ENCODE measurements at places on chromosomes 4 and X.

GRCh38 chr4:140109292-140109691 is 44.7 kb downstream of the MAML3 start:
- no peak for DNase-seq

DNA sequence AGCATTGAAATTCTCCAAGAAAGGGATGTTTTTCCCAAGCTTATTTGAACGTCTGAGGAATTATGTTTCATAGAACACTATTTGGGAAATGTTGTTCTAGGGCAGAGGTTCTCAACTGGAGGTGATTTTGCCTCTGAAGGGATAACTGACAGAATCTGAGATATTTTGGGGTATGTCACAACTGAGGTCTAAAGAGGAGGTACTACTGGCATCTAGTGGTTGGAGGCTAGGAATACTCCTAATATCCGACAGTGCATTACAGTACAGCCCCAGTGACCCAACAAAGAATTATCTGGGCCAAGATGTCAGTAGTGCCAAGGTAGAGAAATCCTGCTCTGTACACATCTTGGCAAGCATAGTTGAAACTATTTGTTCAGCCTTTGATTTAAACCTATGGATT is 6.4 kb downstream of the HSPA4L start:
- no peak for DNase-seq

- no peak for DNase-seq
These were observed 21.1 kb upstream of the MAP7D3 start for GRCh38 chrX:136272325-136272724.

GRCh38 chrX:104419211-104419610 is 146.8 kb upstream of the IL1RAPL2 start:
- DNase-seq: no peak

DNA sequence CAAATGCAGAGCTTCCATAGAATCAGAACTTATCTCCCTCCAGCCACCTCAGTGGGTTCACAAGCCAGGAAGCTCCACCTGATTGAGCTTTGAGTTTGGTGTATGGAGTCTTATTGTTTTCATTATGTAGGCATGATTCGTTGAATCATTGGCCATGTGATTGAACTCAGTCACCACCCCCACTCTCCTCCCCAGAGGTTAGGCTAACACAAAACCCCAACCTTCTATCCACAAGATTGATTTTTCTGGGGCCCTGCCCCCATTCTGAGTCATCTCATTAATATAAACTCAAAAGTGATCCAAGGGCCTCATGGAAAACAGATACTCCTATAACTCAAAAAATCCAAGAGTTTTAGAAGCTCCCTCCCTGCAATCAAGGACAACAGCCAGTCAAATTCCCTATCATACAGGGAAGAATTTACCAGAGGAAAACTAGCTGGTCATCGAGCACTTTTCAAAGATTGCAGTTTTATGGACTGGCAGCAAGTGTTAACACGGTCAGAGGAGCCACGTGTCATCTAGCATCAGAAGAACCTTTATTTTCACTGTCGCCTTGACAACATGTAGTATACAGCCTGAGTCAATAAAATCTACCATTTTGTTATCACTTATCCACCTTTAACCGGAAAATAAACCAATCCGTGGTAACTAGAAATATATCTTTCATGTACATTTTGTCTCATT is 35.9 kb upstream of the GUCY1B1 start:
- no peak for DNase-seq

DNA sequence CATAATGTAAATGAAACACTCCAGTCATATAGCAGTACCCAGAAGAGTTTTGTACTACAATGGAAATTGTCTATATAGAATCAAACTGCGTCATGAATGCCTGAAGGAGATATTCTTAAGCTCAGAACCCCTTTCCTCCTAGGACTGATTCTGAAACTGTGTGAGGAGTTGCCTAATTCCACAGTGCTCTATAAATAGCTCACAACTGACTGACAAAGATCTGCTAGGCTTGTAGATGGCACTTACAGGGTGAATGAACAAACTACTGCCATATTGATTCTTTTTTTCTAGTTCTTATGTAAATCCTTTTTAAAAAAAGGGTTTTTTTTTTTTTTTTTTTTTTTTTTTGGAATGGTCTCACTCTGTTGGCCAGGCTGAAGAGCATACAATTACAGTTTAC is 30.1 kb upstream of the UGT2B17 start:
- DNase-seq: no peak

DNA sequence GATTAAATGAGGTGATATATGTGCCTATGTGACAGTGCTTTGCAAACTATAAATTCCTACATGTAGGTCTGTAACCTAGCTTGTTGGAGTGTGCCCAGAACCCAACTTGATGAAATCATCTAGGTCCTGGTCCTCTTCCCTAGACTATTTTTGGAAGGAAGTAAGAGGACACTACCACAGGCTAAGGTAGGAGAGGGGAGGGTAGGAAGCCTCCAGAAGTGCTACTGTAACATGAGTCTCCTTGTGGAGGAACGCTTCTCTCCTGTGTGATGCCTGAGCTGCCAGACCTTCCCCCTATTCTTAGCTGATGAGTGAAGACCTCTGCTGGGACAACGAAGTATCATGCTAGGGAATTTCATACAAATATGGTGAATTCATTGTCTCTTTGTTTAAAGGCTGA is 41.8 kb upstream of the IL21 start:
- DNase-seq: no peak

DNA sequence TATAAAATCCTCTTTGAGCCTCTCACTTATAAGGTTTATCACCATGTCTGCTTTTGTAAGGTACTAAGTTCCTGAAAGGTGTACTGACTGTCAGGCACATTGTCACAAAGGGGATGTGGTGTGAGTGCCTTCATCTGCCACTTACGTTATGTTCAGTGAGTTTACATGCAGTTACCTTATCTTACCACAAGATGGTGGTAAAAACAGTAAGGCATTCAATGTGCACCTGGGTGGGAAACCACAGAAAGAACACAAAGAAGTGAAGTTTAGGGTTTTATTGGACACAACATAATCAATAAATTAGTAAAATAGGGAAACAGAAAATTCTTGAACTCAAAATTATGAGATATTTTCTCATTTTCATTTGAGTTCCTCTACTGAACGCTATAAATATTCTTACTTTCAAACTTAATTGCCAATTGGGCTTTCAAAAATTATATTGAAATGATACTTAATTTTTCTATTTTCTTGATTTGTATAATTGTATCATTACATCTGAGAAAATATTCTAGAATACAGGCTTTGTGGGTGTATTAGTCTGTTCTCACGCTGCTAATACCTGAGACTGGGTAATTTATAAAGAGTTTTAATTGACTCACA is 650.8 kb downstream of the PCDH7 start:
- DNase-seq: no peak

- no peak for DNase-seq
These were observed 38.9 kb upstream of the PHEX start for GRCh38 chrX:21993265-21993664.

DNA sequence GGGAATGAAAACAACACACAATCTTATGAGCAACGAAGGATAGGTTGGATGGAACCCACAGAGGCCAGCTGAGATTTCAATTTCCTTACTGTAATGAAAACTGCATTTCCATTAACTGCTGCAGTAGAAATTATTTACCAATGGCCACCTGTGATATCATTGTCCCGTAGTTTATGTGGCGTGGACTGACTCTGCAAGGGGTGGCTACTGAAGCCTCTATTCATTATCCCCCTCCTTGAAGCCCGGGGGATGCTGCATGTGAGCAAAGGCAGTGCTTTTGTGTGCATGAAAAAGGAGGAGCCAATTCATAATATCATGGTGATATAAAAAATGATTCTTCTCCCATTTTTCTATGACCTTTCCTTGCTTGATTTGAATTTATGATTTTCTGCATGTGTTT is 207.8 kb downstream of the PTTG2 start:
- DNase-seq: no peak

GRCh38 chr4:7451434-7451789 is 16.7 kb upstream of the PSAPL1 start:
- no peak for DNase-seq

DNA sequence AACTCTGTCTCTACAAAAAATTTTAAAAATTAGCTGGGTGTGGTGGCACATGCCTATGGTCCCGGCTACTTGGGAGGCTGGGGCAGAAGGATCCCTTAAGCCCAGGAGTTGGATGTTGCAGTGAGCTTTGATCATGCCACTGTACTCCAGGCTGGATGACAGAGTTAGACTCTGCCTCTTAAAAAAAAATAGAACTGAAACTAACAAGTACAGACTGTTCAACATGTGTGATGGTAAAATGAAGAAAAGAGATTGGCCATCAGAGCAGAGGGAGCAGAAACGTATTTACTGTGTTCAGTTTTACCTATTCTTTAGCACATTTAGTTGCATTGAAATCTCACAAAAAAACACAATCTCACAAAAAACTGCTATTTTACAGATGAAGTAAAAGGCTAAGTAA is 77.9 kb upstream of the NAP1L5 start:
- no peak for DNase-seq

DNA sequence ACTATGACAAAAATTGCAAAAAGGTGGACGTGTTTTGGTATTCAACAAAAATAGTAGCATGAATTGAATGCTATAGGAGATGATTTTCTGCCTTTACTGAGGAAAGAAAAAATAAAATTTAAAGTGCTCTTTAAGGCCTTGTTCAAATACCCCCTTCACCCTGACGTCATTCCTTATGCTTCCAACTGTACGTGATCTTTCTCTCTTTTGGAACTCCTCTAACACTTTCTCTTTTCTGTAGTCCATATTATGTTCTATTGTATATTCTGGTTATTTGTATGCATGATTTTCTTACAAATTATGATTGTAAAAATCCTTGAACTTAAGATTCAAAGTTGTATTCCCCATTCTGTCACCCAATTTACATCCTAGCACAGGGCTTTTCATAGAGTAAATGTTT is 100.5 kb downstream of the POU4F2 start:
- no peak for DNase-seq

DNA sequence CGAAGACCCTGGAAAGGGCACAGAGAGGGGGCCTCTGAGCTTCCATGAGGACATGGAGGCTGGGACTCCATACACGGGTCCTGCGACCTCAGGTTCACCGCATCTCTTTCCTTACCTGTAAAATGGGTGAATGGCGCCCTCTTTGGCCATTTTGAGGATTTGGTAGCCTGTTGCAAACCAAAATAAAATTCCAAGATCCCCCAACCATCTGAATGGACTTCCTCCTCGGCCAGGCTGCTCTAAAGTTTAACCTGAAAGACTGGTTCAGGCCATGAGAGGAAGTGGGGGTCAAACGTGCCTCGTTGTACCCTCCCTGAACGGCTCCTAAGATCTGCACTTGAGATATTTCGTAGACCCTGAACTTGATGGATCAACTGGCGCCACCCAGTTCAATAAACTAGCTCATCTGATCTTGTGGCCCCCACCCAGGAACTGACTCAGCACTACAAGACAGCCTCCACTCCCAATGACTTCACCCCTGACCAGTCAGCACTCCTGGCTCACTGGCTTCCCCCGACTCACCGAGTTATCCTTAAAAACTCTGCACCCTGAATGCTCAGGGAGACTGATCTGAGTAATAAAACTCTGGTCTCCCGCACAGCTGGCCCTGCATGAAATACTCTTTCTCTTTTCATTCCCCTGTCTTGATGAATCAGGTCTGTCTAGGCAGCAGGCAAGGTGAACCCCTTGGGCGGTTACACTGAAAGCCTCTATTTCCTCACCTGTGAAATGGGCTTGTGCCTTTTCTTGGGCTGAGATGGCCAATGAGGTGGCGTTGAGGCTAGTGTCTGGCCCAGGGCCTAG is 32.9 kb upstream of the GPR78 start:
- DNase-seq: no peak

DNA sequence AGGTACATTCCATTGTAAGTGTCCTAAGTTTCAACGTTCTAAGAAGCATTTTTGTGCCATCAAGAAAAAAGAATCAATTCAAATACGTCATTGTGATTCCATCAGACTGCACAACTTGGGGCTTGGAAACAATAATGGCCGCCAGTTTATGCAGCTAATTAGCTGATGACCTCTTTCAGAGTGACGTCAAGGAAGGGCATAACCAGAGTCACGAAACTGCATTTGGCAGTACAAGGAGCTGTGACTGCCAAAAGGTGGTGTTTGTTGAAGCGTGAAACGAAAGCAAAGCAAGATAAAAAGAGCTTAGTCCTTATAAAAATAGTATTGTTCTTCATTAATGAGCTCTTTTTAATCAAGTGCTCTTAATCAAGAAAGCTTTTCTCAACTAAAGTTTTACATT is 81.1 kb upstream of the SH3RF1 start:
- DNase-seq: no peak

GRCh38 chr4:6458528-6458927 is 13.9 kb downstream of the PPP2R2C start:
- DNase-seq: no peak

DNA sequence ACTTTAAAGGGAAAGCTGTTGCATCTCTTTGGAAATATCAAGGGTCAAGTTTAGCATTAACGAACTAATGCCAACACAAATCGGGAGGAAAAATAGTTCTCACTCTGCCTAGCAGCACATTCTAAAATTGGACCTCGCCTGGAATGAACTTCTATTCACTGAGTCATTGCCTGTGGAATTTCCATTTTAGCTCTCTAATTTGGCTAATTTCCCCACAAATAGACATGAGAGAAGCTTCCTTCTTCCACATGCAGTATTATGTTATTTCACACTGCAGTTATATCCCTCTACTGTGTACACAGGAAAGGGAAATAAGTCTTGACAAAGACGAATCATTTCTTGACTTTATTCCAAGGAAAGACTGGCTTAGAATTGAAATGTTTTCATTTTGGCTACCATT is 9.3 kb downstream of the ZXDA start:
- DNase-seq: no peak

- DNase-seq: no peak
These were observed 188.1 kb upstream of the WDFY3 start for GRCh38 chr4:85154591-85154990.

- DNase-seq: no peak
These were observed 52.3 kb downstream of the LGI2 start for GRCh38 chr4:24978291-24979075.

- DNase-seq: no peak
These were observed 3.4 kb downstream of the PF4V1 start for GRCh38 chr4:73856518-73856917.

GRCh38 chr4:70903291-70903603 is 1.1 kb downstream of the MOB1B start:
- no peak for DNase-seq

- no peak for DNase-seq
These were observed 13.1 kb downstream of the HSD17B13 start for GRCh38 chr4:87309625-87310024.

GRCh38 chr4:104682311-104682710 is 187.6 kb upstream of the CXXC4 start:
- DNase-seq: no peak

DNA sequence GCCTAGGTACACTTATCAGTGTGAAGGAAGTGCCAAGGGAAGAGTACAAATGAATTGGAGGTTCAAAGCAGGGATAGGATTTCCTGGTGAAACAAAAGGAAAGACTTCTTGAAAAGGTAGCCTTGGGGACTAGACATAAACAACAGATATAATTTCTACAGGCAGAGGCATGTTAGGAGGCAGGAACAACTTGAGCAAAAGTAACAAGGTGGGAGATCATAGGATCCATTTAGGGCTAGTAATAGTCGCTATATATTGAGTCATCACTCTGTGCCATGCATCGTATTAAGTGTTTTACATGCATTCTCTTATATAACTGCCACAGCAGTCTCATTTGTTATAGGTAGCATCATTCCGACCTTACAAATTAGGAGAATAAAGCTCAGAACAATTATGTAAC is 98.3 kb upstream of the EOLA2 start:
- no peak for DNase-seq

- DNase-seq: no peak
These were observed 102.9 kb downstream of the SYTL5 start for GRCh38 chrX:38109042-38109898.
